ENCODE measurements at places on chromosomes 2 and 18.

GRCh38 chr2:3712831-3713503 is 9.6 kb downstream of the DCDC2C start:
- DNase-seq, result no peak

DNA sequence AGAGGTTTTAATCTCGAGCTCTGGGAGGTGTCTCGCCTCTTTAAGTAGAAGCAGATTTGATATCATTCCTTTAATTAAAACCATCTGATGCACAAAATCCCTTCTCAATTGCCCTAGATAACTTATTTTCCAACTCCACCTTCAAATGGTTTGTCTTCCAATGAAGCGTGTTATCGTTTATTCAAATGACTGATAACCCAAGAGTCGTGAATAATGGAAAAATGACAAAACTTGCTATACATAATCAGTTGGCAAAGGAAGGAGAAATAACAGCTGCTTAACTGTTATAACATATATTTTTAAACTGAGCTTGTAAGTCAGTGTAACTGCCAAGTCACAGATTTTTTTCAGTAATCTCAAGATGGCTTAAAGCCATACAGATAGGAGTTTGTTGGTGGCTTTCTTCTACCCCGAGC is 144.6 kb downstream of the QPCT start:
- no peak for DNase-seq

DNA sequence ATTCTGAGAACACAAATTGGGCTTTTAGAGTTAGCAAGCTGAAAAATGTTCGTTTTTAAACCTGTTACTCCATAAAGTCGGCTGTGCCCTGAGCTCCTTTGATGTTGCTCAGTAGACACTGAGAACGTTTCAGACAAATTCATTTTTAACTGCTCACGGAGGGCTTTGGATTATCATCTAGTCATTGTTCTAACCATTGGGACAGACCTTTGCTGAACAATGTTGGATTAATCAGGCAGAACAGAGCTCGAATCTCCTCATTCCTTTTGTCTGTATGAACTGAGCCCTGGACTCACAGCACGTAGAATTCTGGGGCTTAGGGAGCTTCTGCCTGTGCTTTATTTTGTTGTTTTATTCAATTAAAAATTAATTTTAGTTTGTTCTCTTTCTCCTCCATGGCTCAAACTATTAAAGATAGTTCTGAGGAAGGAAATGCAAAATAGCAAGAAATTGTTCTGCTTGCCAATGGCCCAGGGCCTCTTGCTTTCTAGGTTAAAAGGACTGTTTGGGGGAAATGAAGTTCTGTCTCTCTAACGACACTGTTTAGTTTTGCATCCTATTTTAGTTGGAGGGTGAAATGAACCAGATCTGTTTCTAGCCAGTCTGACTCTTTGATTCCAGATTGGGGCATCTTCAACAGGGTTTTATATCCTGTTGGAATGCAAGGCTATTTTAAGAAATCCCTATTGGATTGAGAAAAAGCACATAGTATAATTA is 114.7 kb upstream of the CXCR4 start:
- DNase-seq, result no peak

DNA sequence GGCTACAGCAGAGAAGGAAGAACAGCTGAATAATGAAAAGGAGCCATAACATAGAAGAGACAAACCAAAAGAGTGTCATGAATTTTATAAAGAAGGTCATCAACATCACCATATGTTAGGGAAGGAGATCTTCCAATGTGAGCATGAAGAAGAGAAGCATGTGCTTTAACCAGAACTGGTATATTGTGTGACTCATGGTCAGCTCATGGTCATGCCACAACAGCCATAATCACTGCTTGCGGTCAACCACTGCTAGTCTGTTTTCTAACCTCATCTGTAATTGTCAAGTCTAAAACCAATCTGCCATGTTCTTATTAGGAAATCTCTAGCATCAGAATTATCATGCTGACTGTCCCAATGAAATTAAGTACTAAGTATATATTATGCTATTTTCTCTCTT is 204.1 kb upstream of the VRK2 start:
- DNase-seq, result no peak

GRCh38 chr2:67845621-67846369 is 217.0 kb downstream of the C1D start:
- no peak for DNase-seq

DNA sequence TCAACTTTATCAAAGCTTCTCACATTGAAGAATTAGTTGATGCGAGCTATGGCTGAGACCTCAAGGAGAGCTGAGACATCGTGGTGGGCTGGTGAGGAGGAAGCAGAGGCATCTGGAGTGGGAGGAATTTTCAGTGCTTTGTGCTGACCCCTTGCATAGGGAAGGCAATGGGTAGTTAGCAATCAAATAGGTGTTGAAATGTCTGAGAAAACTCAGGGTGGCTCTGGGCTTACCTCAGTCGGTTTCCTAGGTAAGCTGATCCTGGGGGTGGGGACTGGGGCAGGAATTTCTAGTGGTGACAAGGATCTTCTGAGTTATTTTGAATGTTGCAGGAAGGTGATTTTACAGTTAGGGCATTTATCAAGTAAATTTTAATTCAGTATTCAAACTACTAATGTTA is 20.7 kb upstream of the DPP10 start:
- DNase-seq, result no peak

- no peak for DNase-seq
Observed at GRCh38 chr2:239779584-239779983, 245.6 kb downstream of the NDUFA10 start.

- DNase-seq, result no peak
Observed at GRCh38 chr2:169002161-169002738, 28.9 kb downstream of the ABCB11 start.

GRCh38 chr2:73297151-73297559 is 3.8 kb upstream of the EGR4 start:
- no peak for DNase-seq

GRCh38 chr2:106561356-106561755 is 74.2 kb downstream of the CD8B2 start:
- no peak for DNase-seq

GRCh38 chr2:1787755-1788477 is 43.6 kb upstream of the PXDN start:
- DNase-seq, result no peak

DNA sequence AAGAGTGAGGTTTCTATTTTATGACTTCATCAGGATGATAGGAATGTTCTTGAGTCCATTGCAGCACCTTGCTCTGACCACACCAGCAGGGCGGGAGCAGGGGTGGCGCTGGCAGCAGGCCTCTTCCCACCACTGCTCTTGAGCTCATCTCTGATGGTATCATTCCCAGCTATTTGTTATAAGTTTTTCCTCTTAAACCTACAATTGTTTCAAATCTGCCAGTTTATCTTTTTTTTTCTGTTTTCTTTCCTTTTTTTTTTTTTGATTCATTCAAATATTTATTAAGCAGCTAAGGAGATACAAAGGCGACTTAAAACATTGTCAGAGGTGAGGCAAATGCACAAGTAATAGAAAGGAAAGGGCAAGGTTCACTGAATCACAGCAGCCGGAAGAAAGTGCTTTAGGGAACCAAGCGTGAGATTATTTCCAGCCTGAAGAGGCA is 28.7 kb downstream of the NIFK start:
- no peak for DNase-seq

DNA sequence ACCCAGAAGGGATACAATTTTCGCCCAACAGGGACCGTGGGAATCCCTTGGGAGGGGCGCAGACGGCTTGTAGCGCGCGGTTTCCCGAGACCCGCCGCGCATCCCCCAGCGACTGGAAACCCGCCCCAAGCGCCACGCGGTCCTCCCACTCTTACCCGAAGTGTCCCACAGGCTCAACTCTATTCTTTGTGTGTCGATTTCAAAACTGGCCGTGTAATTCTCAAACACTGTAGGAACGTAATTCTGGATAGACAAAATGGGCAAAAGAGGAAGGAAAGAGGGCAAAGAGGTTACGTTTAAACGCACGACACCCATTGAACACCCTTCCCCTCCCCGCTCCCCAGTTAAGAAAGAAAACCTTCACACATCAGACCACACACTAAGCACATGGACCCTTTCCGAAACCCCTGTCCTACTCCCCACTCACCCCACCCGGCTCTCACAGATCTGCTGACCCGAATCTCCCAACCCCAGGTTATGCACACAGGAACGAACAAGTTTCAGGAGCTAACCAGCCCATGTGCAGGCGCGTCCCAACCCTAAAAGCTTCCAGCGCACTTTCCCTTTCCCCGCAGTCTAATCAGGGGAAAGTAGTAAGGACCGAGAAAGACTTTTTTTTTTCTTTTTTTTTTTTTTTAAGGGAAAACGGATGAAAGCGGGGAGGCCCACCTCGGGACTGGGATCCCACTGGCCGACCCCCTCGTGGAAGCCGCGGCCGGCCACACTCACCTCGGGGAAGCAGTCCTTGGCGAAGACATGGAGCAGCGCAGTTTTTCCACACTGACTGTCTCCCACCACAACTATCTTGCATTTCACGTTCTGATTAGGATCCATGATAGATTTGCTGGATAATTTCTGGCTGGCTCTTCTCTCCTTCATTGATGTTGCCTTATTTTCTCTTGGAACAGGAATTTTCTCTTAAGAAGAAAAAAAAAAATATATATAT is 655 bp downstream of the RND3 start:
- DNase-seq, result peak; percentile 61

- DNase-seq, result peak; percentile 75
Observed at GRCh38 chr18:57854726-57855125, 51.6 kb upstream of the ATP8B1 start.

- DNase-seq, result no peak
Observed at GRCh38 chr2:124286089-124286783, 261.1 kb downstream of the CNTNAP5 start.

- DNase-seq, result no peak
Observed at GRCh38 chr2:29829841-29830240, 91.5 kb downstream of the ALK start.

GRCh38 chr18:46415532-46416252 is 241.3 kb downstream of the LOXHD1 start:
- DNase-seq, result no peak

DNA sequence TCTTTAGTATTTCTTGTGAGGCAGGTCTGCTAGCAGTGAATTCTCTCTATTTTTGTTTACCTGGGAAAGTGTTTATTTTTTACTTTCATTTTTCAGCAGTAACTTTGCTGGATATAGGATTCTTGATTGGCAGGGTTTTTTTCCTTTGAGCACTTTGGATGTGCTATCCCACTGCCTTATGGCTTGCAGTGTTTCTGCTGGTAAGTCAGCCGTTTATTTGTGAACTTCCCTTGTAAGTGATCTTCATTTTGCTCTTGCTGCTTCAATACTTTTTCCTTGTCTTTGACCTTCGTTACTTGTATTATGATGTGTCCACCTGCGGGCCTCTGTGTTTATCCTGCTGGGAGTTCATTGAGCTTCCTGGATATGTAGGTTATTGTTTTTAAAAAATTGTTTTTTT is 54.7 kb downstream of the SLC66A2 start:
- DNase-seq, result no peak

GRCh38 chr18:11570073-11570588 is 39.3 kb upstream of the SLC35G4 start:
- DNase-seq, result no peak

GRCh38 chr2:126893606-126894005 is 5.1 kb upstream of the TEX51 start:
- no peak for DNase-seq

- no peak for DNase-seq
Observed at GRCh38 chr2:190501702-190502407, 32.7 kb downstream of the NEMP2 start.

DNA sequence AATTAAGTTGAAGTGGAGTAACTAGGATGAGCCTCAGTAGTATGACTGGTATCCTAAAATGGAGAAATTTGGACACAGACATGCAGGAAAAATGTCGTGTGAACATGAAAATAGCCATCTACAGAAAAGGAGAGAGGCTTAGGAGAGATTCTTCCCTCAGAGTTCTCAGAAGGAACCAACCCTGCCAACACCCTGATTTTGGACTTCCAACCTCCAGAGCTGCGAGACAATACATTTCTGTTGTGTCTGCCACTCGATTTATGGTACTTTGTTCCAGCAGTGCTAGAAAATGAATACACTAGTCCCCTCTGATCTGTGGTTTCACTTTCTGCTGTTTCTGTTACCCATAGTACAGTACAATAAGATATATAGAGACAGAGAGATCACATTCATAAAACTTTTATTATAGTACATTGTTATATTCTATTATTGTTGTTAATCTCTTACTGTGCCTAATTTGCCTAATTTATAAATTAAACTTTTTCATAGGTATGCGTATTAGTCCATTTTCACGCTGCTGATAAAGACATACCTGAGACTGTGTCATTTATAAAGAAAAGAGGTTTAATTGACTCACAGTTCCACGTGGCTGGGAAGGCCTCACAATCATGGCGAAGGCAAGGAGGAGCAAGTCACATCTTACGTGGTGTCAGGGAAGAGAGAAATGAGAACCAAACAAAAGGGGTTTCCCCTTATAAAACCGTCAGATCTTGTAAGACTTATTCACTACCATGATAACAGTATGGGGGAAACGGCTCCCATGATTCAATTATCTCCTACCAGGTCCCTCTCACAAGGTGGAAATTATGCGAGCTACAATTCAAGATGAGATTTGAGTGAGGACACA is 41.3 kb downstream of the PLEKHA3 start:
- DNase-seq, result no peak

DNA sequence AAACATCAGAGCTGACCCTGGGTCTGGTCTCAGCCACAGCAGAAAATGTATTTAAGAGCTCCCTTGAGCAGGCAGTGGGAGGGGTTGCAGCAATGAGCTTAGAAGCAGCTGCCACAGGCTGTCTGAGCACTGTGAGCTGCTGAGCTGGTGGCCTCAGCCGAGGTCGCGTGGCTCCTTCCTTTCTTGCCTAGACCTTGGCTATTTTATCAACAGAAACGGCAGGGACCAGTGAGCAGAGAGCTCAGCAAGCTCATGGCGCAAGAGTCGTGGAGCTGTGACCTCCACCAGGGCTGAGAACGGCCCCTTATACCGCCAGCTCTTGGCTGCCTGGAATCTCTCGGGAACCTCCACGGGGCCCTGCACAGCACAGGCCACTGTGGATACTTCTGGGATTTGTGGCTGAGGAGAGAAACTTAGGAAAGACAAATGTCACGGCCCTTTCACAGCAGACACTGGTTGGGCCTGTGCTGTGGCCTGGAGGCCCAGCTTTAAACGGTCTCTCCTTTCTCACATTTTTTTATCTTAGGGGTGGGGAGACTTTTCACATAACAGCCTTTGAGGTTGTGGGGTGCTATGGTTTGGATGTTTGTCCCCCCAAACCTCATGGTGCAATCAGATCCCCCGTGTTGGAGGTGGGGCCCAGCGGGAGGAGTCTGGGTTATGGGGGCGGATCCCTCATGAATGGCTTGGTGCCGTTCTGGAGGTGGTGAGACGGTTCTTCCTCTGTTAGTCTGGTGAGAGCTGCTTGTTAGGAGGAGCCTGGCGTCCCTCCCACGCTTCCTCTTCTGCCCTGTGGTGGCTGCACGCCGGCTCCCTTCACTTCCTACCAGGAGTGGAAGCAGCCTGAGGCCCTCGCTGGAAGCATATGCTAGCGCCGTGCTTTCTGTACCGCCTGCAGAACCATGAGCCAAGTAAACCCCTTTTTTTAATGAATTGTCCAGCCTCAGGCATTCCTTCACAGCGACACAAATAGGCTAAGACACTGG is 1.7 kb downstream of the ALLC start:
- no peak for DNase-seq

- DNase-seq, result no peak
Observed at GRCh38 chr2:181741756-181742155, 61.4 kb upstream of the NEUROD1 start.

GRCh38 chr18:2540575-2540974 is 30.7 kb downstream of the METTL4 start:
- no peak for DNase-seq
